ENCODE measurements at places on chromosomes 12 and 14. TPM values are rescaled to one million over a fixed set of nuclear protein-coding genes. Genes with fewer than 3 reads are reported as not detected.

GRCh38 chr12:111069886-111070285, 149.5 kb upstream of the MYL2 start:
- DNase-seq: no peak
- H3K4me1 ChIP-seq: peaks cover 10% of the 10 kb centered on the region
- H3K36me3 ChIP-seq: peaks cover 3% of the 10 kb centered on the region
- H3K4me3 ChIP-seq: no peak overlapping the region

DNA sequence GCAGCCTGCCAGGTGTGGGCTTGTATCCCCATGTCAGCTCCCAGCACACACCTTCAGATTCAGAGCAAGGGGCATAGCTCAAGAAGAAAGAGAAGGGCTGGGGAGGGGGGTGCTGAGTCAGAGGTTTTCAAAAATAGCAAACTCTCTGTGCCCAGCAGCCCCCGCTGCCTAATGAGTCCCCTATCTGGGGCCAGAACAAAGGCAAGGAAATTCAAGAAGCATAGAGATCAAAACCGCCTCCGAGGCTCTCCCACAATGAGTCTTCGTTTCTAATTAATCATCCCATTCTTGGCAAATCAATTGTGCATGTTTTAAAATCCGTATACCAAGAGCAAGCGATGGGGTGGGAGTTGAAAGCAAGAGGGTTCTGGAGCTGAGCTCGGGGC, 19.5 kb upstream of the CMKLR1 start:
- H3K27ac ChIP-seq: no peak overlapping the region
- H3K4me1 ChIP-seq: no peaks in the 10 kb centered on the region
- DNase-seq: no peak
- H3K36me3 ChIP-seq: no peaks in the 10 kb centered on the region
- peaks cover 8% of the 10 kb centered on the region for H3K27me3 ChIP-seq

DNA sequence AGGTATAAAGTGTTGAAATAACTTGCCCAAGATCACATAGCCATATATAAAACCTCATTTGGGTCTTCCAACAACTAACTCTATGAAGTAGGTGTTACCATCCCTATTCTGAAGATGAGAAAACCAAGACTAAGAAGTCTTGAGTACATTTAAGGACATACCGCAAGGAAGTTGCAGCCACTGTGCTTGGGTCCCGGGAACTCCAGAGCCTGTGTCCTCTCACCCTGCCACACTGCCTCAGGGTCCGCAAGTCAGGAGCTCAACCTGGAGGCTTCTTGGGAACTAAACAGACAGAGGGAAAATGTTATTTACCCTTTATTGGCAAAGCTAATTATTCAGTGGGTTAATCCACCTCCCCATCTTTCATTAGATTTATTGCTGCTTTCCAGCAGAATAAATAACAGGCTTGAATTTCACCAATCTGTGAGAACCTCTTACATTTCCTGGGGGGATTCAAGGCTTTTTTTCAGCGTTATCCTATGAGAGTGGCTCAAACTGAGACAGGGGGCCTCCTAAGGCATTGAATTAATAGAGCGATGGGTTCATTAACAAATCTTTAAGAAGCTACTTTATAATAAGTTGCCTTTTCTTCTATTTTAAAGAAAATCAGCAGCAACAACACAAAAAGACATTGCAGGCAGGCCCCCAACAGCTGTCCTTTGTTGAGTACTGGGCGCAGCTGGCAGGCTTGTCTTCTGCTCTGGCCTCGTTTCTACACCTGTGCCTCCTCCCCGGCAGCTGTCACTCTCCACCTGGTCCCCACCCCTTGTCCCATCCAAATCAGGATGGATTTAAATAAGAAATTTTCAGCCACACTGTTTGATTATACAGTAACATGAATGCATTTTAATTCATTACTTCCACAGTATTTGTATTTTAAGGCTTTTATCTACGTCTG, 25.3 kb downstream of the PHLDA1 start:
- no peak for DNase-seq
- peaks cover 4% of the 10 kb centered on the region for H3K36me3 ChIP-seq
- no peak overlapping the region for H3K4me3 ChIP-seq
- H3K4me1 ChIP-seq: no peaks in the 10 kb centered on the region
- H3K27ac ChIP-seq: no peak overlapping the region

DNA sequence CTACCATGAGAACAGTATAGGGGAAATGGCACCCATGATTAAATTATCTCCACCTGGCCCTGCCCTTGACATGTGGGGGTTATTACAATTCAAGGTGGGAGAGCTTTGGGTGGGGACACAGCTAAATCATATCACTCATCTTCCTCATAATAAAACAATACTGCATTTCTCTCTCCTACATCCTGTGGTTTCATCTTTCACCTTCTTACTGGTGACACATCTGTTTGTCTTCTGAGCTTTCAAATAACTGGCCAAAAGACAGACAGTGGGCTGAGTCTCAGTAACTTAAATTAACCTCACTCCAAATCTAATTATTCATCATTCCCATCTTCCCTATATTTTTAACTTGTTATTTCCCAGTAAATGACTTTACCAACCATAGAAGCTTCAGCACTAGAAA, 729.7 kb upstream of the USP15 start:
- no peaks in the 10 kb centered on the region for H3K4me1 ChIP-seq
- no peaks in the 10 kb centered on the region for H3K27me3 ChIP-seq
- H3K27ac ChIP-seq: no peak overlapping the region
- no peaks in the 10 kb centered on the region for H3K36me3 ChIP-seq
- H3K4me3 ChIP-seq: no peak overlapping the region
- no peak for DNase-seq

GRCh38 chr12:124687917-124688316, 120.5 kb upstream of the NCOR2 start:
- peaks cover 4% of the 10 kb centered on the region for H3K36me3 ChIP-seq
- H3K4me3 ChIP-seq: peak overlapping the region; percentile 66
- H3K27me3 ChIP-seq: peaks cover 3% of the 10 kb centered on the region
- peaks cover 32% of the 10 kb centered on the region for H3K4me1 ChIP-seq

The GPRC5D gene
- not detected for total RNA-seq

The KRT79 gene
- not detected for total RNA-seq

The PLA2G1B gene
- not detected for total RNA-seq

The NUBPL gene
- total RNA-seq: 5.8 TPM

The VRTN gene
- not detected for total RNA-seq

All from activated naive CD8-positive, alpha-beta T cell treated with anti-CD3 and anti-CD28 coated beads, Interleukin-2, amount 10 ng/mL, durations not matched to agents 7 days and 5 days (primary cell).